Stimulated activated CD8-positive, alpha-beta memory T cell treated with anti-CD3 and anti-CD28 coated beads, Interleukin-2, amount 100 ng/mL, for 48 hours (primary cell): ENCODE measurements at places on chromosomes 5 and 9.

GRCh38 chr9:4689687-4690104 lies 10.3 kb downstream of the CDC37L1 start:
- no peak for DNase-seq

DNA sequence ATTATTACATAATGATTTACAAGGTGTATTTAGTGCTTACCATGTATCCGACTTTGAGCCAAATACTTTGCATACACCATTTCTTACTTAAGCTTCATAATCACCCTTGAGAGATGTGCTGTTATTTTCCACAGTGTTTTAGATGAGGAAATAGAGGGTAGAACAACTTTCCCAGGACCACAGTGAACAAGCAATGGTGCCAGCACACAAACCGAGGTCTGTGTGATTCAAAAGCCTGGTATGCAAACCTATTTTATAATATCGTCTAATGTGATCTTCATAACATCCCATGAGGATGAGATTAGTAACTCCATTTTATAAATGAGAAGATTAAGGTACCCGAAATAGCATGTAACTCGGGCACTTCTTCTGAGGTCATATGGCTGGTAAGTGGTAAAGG lies 294.7 kb downstream of the NSG2 start:
- DNase-seq, result no peak

GRCh38 chr5:121121786-121122185 lies 657.7 kb downstream of the PRR16 start:
- no peak for DNase-seq

GRCh38 chr9:116420993-116421538 lies 266.0 kb upstream of the TRIM32 start:
- DNase-seq, result no peak

DNA sequence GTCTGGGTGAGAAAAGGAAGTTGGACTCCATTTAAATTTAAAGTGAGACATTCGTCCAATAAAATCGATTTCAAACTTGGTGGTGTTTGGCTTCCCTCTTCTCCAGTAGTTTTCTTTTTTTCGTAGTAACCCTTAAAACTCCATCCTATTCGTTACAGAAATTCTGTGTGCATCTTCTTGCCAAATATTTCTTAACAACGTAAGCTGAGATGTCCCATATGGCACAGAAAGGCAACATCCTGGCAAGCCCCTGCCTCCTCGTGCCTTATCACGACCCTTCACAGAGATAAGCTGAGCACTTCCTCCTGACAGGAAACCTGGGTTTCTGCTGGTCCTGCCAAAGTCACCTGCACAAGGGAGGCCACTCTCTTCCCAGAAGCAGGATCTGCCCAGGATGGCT lies 11.8 kb upstream of the ADAMTS2 start:
- no peak for DNase-seq

- DNase-seq, result no peak
Observed at GRCh38 chr5:5288201-5288600, 134.3 kb upstream of the ICE1 start.

GRCh38 chr9:116737152-116737546 lies 50.0 kb downstream of the TRIM32 start:
- DNase-seq, result peak; percentile 58

- no peak for DNase-seq
Observed at GRCh38 chr5:74209571-74209970, 431.0 kb downstream of the ENC1 start.

DNA sequence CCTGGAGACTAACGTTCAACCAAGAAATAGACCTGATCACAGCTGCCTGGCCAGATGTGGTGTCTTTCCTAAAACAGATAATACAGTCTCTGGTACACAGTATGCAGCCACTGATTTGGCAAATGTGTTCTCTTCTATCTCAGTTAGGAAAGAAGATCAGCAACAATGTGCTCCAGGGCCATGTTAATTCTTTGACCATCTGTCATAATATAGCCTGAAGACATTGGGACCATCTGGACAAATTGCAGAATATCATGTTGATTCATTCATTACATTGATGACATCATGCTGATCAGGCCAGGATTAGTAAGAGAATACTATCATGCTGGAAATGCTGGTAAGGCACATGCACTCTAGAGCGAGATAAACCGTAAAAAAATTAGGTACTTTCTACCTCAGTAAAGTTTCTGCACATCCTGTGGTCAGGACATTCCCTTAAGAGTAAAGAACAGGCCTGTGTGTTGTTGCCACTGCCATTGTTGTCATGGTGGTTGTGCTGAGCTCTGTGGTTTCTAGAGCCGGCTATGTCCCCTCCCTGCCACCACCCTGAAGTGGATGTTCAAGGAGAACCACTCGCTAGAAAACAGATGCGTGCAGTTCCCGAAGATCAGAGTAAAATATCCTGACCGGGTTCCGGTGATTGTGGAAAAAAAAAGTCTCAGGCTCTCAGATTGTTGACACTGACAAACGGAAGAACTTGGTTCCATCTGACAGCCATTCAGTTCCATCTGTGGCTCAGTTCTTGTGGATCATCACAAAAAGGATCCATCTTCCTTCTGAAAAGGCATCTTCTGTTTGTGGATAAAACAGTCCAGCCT lies 6.4 kb upstream of the JMY start:
- DNase-seq, result no peak

GRCh38 chr9:25703701-25704357 lies 25.6 kb upstream of the TUSC1 start:
- no peak for DNase-seq

- no peak for DNase-seq
Observed at GRCh38 chr5:424301-425110, 18.5 kb upstream of the EXOC3 start.

GRCh38 chr5:176153741-176154140 lies 84.5 kb upstream of the SIMC1 start:
- no peak for DNase-seq

GRCh38 chr9:107237873-107238272 lies 45.2 kb upstream of the RAD23B start:
- DNase-seq, result no peak

DNA sequence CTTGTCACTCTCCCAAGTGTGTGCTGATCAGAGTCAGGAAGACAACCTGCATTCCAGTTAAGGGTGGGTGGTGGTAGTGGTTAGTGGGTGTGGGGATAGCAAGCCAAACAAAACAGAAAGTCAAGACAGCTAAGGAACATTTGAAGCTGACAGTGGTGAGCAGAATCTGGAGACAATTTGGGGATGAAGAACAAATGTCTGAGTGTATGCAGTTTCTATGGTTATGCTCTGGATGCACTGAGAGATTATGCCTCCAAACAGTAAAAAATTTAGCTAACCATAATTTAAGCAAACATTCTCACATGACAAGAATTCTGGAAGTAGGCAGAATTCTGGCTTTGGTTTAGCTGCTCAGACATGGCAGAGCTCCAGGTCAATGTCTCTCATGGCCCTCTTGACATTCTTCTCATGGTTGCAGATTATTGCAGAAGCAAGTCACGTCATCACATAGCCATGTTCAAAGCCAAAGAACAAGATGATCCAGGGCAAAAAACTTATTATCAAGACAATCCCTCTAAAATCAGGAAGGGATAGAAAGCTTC lies 148.7 kb downstream of the LURAP1L start:
- DNase-seq, result no peak

GRCh38 chr5:173494446-173494845 lies 122.0 kb downstream of the BOD1 start:
- no peak for DNase-seq

- DNase-seq, result no peak
Observed at GRCh38 chr5:71830681-71831539, 111.8 kb downstream of the CARTPT start.

GRCh38 chr9:79984429-79985067 lies 412.8 kb downstream of the TLE4 start:
- DNase-seq, result no peak

DNA sequence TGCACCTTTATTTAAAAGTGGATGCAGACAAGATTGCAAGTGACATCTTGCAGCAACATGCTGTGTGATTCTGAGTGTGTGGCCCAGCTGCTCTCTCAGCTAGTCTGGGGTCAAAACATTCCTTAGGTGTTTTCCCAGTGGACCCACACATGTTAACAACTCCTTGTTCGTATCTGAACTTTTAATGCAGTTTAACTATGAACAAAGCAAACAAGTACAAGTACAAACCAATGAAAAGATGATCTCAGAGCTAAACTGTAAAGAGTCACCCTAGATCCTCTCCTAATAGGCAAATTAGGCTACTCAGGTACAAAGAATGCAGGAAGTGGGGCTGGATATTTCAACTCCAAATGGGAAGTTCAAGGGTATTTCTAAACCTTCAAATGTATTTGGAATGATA lies 108.4 kb downstream of the ENTREP1 start:
- DNase-seq, result no peak

GRCh38 chr5:10615693-10616092 lies 51.8 kb downstream of the ANKRD33B start:
- DNase-seq, result no peak

GRCh38 chr5:89542736-89543135 lies 659.8 kb upstream of the MEF2C start:
- no peak for DNase-seq

- DNase-seq, result no peak
Observed at GRCh38 chr5:143182106-143182505, 221.4 kb downstream of the NR3C1 start.

DNA sequence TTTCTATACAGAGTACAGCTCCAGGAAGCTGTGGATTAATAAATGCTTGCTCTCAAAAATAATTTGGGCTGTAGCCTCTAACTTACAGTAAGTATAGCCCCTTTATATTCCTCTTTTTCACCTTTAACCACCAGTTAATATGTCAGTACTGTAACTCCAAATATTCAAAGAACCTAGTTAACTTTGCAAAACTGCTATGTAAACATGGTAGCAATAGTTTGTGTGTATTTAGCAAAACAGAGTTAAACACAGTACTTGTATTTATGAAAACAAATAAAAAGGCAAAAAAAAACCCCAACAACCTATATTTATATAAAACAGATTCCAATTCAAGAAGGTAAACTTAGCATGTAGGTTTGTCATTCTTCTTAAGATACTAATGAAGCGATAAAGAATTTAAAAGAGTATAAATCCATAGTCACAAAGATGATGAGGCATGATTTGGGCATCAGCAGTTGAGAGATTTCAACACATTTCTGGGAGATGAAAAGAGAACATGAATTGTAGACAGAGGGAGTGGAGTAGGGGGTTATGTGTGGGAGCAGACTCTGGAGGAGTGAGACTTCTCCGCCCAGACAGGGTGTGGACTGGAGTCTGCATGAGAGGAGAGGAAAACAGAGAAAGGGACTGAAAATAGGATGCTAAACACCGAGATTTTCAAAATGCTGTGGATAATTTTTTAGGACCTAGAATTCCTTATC lies 47.0 kb upstream of the F2RL1 start:
- DNase-seq, result no peak

DNA sequence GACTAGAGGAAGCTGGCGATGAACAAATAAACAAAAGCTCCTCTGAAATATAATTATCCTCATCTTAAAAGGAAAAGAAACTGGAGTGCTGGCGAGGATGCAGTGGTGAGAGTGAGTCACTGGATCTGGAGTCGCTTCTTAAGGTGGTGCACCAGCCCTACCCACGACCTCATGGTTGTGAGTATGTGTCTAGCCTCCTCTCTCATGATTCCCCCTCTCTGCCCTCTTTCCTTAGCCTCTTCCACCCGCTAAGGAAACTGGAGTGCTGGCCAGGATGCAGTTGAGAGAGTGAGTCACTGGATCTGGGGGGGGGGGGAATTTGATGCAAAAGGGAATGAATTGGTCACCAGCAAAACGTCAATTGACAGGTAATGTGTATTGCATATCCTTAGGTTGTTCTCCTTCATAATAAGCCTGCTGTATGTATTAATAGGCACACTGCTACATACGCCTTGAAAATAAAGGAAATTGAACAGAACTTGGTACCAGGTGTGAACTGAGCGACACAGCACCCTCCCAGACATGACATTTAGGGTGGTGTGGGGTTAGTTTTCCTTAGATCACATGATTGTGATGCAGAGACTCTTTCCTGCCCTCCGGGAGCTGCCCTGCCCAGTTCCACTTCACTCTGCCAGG lies 36.3 kb upstream of the EBF1 start:
- no peak for DNase-seq
